ENCODE measurements at places on chromosomes 2 and 18. TPM values are rescaled to one million over a fixed set of nuclear protein-coding genes. Genes with fewer than 3 reads are reported as not detected.

The INPP5D gene
- 8.4 TPM for total RNA-seq

The ESPNL gene
- 1.6 TPM for total RNA-seq

The POTEJ gene
- not detected for total RNA-seq

The CIAO1 gene
- total RNA-seq = 51.1 TPM

The RAD51AP2 gene
- not detected for total RNA-seq

The OSR1 gene
- 10.4 TPM for total RNA-seq

The FZD7 gene
- total RNA-seq = 42.8 TPM

The ATOH8 gene
- 8.4 TPM for total RNA-seq

The HRH4 gene
- not detected for total RNA-seq

The C2orf15 gene
- total RNA-seq = not detected

The LINC00305 gene
- total RNA-seq = not detected

The KIAA2012 gene
- under 0.01 TPM for total RNA-seq

The DTNB gene
- total RNA-seq = 3.1 TPM

The NYAP2 gene
- total RNA-seq = 0.52 TPM

The LYPD1 gene
- total RNA-seq = 4.2 TPM

The NEURL3 gene
- not detected for total RNA-seq

The RTP5 gene
- not detected for total RNA-seq

The SULT1C2 gene
- 1.0 TPM for total RNA-seq

The SERPINB3 gene
- total RNA-seq = not detected

The C2orf92 gene
- total RNA-seq = 4.7 TPM

The PTPRN gene
- total RNA-seq = not detected

The ACYP2 gene
- 13.0 TPM for total RNA-seq

The SP140 gene
- total RNA-seq = 0.52 TPM

The FBXO15 gene
- 1.0 TPM for total RNA-seq

The UBXN4 gene
- total RNA-seq = 41.8 TPM

The LYG2 gene
- total RNA-seq = not detected

The SKOR2 gene
- not detected for total RNA-seq

The KATNAL2 gene
- total RNA-seq = 8.4 TPM

The ADCYAP1 gene
- under 0.01 TPM for total RNA-seq

The ANKAR gene
- 31.8 TPM for total RNA-seq

The CLK1 gene
- 99.2 TPM for total RNA-seq

The MEIS1 gene
- 13.6 TPM for total RNA-seq

The HOXD4 gene
- 1.0 TPM for total RNA-seq

The NEB gene
- 833 TPM for total RNA-seq

The HS6ST1 gene
- 12.5 TPM for total RNA-seq

The GALNT5 gene
- 3.1 TPM for total RNA-seq

The CDCA7 gene
- 9.9 TPM for total RNA-seq

The FEV gene
- not detected for total RNA-seq
